ENCODE measurements at places on chromosomes 4 and X. TPM values are rescaled to one million over a fixed set of nuclear protein-coding genes. Genes with fewer than 3 reads are reported as not detected.

GRCh38 chrX:22171287-22172060, 101.2 kb upstream of the CBLL2 start:
- no peaks in the 10 kb centered on the region for H3K27me3 ChIP-seq
- DNase-seq = no peak
- H3K36me3 ChIP-seq = no peaks in the 10 kb centered on the region
- H3K27ac ChIP-seq = no peak overlapping the region
- no peaks in the 10 kb centered on the region for H3K4me1 ChIP-seq
- H3K4me3 ChIP-seq = no peak overlapping the region

DNA sequence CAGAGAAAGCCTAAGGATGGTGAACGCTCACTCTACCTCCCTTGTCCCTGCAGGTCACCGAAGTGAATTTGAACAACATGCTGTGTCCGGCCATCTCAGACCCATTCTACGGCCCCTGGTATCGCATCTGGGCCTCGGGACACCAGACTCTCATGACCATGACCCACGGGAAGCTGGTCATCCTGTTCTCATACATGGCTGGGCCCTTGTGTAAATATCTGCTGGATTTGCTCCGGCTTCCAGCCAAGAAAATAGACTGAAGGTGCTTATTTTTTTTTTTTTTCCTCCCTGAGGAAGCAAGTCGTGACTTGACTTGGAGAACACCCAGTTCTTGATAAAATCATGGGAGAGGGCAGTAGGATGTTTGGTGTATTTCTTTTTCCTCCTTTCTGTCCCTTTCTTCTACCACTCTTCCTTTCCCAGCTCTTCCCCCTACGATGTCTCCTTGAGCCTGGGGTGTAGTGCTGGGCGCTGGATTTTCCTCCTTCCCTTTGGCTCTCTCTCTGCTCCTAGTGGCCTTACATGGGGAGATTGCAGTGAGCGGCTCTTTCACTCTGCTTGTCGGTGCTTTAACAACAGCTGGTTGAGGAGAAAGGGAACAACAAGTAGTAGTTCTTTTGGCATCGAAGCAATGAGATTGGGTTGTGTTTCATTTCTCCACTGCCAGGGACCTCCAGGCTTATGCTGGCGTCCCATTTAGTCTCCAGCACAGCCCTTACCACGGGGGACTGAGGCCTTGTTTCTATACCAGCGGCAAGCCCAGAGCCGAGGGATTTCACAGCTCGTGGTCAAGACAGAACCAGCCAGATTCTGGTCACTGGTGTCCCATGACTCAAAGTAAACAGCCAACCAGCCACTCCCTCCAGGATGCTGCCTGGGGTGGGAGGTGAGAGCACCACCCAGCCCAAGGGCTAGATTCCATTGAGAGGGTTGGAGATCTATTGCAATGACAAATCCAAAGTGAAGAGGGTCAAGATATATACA, 144.4 kb downstream of the AMMECR1 start:
- no peaks in the 10 kb centered on the region for H3K27me3 ChIP-seq
- H3K36me3 ChIP-seq = no peaks in the 10 kb centered on the region
- 0 out of 2 replicates have a peak, but pooled peaks cover 4% of the 10 kb centered on the region for H3K4me1 ChIP-seq
- no peak overlapping the region for H3K27ac ChIP-seq
- DNase-seq = no peak

DNA sequence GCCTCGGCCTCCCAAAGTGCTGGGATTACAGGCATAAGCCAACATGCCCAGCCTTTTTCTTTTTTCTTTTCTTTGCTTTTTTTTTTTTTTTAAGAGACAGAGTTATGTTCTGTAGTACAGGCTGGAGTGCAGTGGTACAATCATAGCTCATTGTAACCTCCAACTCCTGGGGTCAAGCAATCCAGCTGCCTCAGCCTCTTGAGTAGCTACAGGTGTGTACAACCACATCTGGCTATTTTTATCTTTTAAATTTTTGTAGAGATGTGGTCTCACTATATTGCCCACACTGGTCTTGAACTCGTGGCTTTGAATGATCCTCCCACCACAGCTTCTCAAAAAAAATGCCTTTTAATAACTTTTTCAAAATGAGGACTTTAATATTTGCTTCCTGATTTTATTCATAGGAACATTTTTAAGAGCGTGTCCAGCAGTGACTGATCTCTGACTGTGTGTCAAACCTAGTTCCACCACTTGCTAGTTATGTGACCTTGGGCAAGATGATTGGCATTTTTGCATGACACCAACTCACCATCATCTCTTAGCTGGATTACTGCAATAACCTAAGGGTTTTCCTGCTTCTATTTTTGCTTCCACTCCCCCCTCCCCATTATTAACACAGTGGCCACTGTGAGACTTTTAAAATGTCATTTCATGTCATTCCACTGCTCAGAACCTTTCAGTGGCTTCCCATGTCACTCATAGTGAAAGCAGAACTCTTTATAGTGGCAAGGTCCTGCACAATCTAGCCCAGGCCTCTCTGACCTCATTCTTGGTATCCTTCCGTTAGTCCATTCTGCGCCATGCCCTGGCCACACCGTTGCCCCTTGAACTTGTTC, 4.5 kb upstream of the TNIP3 start:
- no peak for DNase-seq
- no peaks in the 10 kb centered on the region for H3K4me1 ChIP-seq
- H3K27ac ChIP-seq = no peak overlapping the region
- no peaks in the 10 kb centered on the region for H3K36me3 ChIP-seq
- no peaks in the 10 kb centered on the region for H3K27me3 ChIP-seq
- H3K4me3 ChIP-seq = no peak overlapping the region

DNA sequence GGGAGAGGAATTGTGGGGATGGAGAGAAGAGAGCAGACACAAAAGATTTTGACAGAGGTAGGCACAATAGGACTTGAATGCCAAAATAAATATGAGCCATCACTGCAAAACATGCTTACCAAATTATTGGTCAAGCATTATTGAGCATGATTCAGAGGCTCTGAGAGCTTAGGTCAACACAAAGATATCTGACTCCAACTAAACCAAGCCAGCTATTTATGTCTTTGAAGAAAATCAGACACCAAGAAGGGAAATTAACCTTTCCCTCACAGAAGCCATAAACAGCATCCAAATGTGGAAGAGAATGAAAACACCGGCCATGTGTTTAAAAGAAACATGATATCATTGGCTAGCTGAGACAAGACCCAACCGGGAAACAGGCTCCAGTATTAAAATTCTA, 323.2 kb downstream of the RAB28 start:
- no peaks in the 10 kb centered on the region for H3K27me3 ChIP-seq
- no peaks in the 10 kb centered on the region for H3K4me1 ChIP-seq
- H3K36me3 ChIP-seq = no peaks in the 10 kb centered on the region
- no peak overlapping the region for H3K27ac ChIP-seq
- no peak overlapping the region for H3K4me3 ChIP-seq

Gene PRKG2
- total RNA-seq = 0.03 TPM
